ENCODE measurements at places on chromosomes 7 and 10.

GRCh38 chr10:112952282-112953173, 2.5 kb downstream of the TCF7L2 start:
- peak overlapping the region; percentile 88 for H3K27ac ChIP-seq
- H3K36me3 ChIP-seq, result no peaks in the 10 kb centered on the region
- H3K4me1 ChIP-seq, result peaks cover 28% of the 10 kb centered on the region
- H3K4me3 ChIP-seq, result peak overlapping the region; percentile 88

DNA sequence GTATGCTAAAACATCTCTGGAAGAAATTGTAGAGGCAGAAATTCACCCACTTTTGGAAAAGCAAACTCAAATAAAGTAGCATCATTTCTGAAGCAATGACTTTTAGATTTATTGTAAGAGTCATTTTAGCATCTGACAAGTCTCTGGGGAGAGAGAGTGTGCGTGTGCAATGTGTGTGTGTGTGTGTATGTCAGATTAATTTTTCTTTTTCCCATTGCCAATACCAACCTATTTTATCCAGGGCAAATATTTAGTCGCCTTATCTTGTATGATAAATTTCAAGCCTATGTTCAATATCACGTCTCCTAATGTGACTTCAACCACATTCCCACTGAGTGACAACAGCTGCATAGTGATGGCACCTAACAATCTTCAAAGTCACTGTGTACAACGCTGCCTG, 101.7 kb downstream of the NEBL start:
- no peaks in the 10 kb centered on the region for H3K4me1 ChIP-seq
- no peak for DNase-seq
- H3K27me3 ChIP-seq, result no peaks in the 10 kb centered on the region
- H3K4me3 ChIP-seq, result no peak overlapping the region
- no peaks in the 10 kb centered on the region for H3K36me3 ChIP-seq

- no peak for DNase-seq
- H3K4me3 ChIP-seq, result no peak overlapping the region
- no peaks in the 10 kb centered on the region for H3K36me3 ChIP-seq
These were observed 200.7 kb downstream of the RAMP3 start for GRCh38 chr7:45358287-45358686.

DNA sequence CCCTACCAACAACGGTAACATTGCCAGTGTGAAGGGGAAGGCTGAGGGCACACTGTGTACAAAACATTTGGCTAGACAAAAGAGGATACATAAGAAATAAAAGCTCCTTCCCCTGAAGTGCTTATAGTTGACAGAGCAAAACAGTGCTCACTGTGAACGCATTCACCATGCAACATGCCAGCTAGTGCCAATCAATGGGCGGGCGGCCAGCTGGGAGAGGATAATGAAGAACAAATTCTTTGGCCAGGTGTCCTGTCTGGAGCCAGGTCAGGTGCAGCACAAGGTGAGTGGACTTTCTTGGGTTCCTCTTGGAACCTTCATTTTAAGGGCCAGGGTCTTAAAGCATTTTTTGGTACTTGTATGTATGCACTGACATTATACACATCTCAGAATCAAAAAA, 106.1 kb downstream of the ICA1 start:
- no peaks in the 10 kb centered on the region for H3K4me1 ChIP-seq
- no peak overlapping the region for H3K4me3 ChIP-seq
- H3K36me3 ChIP-seq, result no peaks in the 10 kb centered on the region

DNA sequence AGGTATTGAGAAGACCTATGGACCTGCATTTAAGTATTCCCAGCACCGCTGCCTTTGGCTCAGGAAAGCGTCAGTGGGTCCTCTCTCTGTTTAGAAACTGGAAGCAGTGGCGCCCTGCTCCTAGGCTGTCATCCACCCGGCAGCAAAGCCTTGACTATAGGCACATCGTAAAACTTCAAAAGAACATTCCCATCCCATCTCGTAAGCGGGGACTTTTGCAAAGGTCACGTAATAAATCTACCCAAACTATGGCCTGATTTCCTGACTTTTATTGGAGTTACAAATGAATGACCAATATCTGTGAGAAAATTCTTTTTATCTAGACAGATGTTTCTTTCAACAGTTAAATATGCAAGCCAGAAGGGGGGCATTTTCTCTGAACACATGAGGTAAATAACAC, 115.8 kb upstream of the TCERG1L start:
- no peaks in the 10 kb centered on the region for H3K27me3 ChIP-seq
- H3K27ac ChIP-seq, result no peak overlapping the region
- no peak overlapping the region for H3K4me3 ChIP-seq
- no peaks in the 10 kb centered on the region for H3K36me3 ChIP-seq
- DNase-seq, result no peak

DNA sequence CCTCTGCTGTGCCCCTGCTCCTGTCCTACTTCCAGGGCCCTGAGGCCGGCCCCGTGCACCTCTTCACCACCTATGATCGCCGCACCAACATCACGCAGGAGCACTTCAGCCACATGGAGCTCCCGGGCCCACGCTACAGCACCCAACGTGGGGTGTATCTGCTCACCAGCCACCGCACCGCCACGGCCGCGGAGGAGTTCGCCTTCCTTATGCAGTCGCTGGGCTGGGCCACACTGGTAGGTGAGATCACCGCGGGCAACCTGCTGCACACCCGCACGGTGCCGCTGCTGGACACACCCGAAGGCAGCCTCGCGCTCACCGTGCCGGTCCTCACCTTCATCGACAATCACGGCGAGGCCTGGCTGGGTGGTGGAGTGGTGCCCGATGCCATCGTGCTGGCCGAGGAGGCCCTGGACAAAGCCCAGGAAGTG, 1.8 kb downstream of the RBP3 start:
- H3K4me3 ChIP-seq, result no peak overlapping the region
- H3K27me3 ChIP-seq, result no peaks in the 10 kb centered on the region
- no peaks in the 10 kb centered on the region for H3K4me1 ChIP-seq
- no peak overlapping the region for H3K27ac ChIP-seq
- no peaks in the 10 kb centered on the region for H3K36me3 ChIP-seq
- no peak for DNase-seq

GRCh38 chr10:49539320-49539885, 482 bp upstream of the ERCC6 start:
- no peaks in the 10 kb centered on the region for H3K36me3 ChIP-seq
- DNase-seq, result no peak

DNA sequence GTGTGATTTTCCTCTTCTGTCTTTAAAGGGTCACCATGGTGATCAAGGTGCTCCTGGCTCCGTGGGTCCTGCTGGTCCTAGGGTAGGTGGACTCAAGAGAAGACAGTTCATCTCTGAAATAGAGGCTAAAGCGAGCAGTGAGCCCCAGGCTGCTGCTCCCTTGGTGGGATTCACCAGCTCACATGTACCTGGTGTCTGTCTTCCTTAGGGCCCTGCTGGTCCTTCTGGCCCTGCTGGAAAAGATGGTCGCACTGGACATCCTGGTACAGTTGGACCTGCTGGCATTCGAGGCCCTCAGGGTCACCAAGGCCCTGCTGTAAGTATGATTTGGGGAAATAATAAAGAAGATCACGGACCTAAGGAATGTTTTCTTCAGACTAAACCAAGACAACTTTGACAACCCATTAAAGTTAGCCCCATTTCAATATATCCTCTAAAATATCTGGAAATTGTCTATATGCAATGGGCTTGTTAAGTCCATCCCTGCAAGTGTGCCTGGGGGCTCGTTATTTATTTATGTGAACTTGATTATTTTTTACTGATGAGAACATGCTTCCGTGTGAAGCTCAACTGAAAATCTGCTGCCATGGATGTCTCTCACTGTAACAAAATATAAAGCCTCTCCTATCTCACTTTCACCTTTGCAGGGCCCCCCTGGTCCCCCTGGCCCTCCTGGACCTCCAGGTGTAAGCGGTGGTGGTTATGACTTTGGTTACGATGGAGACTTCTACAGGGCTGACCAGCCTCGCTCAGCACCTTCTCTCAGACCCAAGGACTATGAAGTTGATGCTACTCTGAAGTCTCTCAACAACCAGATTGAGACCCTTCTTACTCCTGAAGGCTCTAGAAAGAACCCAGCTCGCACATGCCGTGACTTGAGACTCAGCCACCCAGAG, 32.5 kb downstream of the COL1A2 start:
- H3K4me1 ChIP-seq, result no peaks in the 10 kb centered on the region
- H3K36me3 ChIP-seq, result peaks cover 66% of the 10 kb centered on the region
- H3K27me3 ChIP-seq, result no peaks in the 10 kb centered on the region

- DNase-seq, result no peak
- H3K4me1 ChIP-seq, result peaks cover 10% of the 10 kb centered on the region
- H3K36me3 ChIP-seq, result peaks cover 4% of the 10 kb centered on the region
- peak overlapping the region; percentile 37 for H3K4me3 ChIP-seq
- H3K27me3 ChIP-seq, result no peaks in the 10 kb centered on the region
These were observed 70.3 kb upstream of the MXI1 start for GRCh38 chr10:110137142-110137545.

DNA sequence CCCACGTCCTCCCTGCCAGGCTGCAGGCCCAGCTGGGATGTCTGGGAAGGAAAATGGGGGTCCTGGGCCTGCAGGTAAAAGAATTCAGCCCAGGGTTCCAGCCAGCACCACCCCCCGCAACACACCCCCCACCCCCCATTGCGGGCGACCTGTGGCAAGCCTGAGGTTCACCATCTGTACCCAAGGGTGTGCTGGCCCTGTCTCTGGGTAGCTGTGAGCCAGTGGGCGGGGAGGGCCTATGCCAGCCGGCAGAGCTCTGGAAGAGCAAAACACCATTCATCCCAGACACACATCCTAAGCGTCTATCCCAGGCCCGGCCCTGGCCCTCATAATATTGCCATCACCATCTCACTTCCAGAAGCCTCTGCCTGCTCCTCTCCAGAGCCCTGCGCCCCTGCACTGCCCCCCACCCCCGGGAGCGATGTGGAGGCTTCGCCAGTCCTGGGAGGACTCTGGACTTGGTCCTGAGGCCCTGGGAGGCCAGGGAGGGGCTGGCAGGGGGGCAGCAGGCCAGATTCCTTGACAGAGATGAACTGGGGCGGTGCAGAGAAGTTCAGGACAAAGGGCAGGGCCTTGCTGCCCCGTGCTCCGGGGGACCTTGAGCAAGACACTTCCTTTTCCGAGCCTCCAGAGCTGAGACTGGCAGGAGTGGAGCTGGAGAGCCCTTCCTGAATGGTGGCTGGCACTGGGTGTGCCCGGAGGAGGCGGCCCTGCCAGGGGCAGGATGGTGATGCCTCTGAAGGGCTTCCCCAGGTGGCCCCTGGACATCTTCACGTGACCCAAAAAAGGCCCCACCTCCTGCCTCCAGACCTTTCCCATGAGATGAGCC, 8.7 kb upstream of the TTYH3 start:
- DNase-seq, result no peak
- peaks cover 6% of the 10 kb centered on the region for H3K4me1 ChIP-seq
- H3K27me3 ChIP-seq, result no peaks in the 10 kb centered on the region
- no peaks in the 10 kb centered on the region for H3K36me3 ChIP-seq

- no peak overlapping the region for H3K4me3 ChIP-seq
- peaks cover 9% of the 10 kb centered on the region for H3K4me1 ChIP-seq
- H3K27me3 ChIP-seq, result no peaks in the 10 kb centered on the region
- no peak for DNase-seq
These were observed 4.1 kb upstream of the BMPR1A start for GRCh38 chr10:86752311-86752710.

DNA sequence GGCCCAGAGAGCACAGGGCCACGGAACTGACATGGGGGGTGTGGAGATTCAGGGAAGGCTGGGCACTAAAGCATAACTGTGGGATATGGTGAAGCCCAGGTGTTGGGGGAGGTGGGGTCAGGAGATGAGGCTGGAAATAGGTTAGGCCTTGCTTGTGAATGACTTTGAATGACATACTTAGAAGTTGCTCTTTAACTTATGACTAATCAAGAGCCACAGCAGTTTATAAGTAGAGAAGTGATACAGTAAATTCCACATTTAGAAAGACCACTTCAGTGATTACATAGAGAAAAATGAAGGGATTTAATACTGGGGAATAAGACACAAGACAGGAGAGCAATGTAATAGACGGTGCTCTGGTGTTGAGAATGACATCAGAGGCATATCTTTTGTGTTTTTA, 120.8 kb upstream of the SEC61G start:
- H3K36me3 ChIP-seq, result no peaks in the 10 kb centered on the region
- no peaks in the 10 kb centered on the region for H3K27me3 ChIP-seq
- no peak overlapping the region for H3K27ac ChIP-seq
- H3K4me1 ChIP-seq, result no peaks in the 10 kb centered on the region
- no peak for DNase-seq

- no peak overlapping the region for H3K27ac ChIP-seq
- no peaks in the 10 kb centered on the region for H3K27me3 ChIP-seq
- no peak overlapping the region for H3K4me3 ChIP-seq
- H3K4me1 ChIP-seq, result peaks cover 9% of the 10 kb centered on the region
These were observed 61.4 kb downstream of the SHOC2 start for GRCh38 chr10:110980807-110981206.

GRCh38 chr10:46223064-46223480, 63.7 kb upstream of the ANTXRL start:
- no peak for DNase-seq
- no peaks in the 10 kb centered on the region for H3K36me3 ChIP-seq
- no peak overlapping the region for H3K4me3 ChIP-seq
- no peaks in the 10 kb centered on the region for H3K4me1 ChIP-seq
- no peak overlapping the region for H3K27ac ChIP-seq
- H3K27me3 ChIP-seq, result no peaks in the 10 kb centered on the region

- H3K27me3 ChIP-seq, result peaks cover 12% of the 10 kb centered on the region
- H3K4me3 ChIP-seq, result peak overlapping the region; percentile 56
- no peaks in the 10 kb centered on the region for H3K36me3 ChIP-seq
- peaks cover 24% of the 10 kb centered on the region for H3K4me1 ChIP-seq
- H3K27ac ChIP-seq, result peak overlapping the region; percentile 19
- DNase-seq, result no peak
These were observed 5.2 kb downstream of the EBF3 start for GRCh38 chr10:129958629-129959543.

GRCh38 chr7:134513169-134513752, 14.1 kb upstream of the AKR1B10 start:
- no peak overlapping the region for H3K27ac ChIP-seq
- H3K4me1 ChIP-seq, result peaks cover 17% of the 10 kb centered on the region
- no peak overlapping the region for H3K4me3 ChIP-seq
- no peaks in the 10 kb centered on the region for H3K36me3 ChIP-seq

GRCh38 chr7:106484562-106484961, 176.4 kb downstream of the CCDC71L start:
- H3K27me3 ChIP-seq, result no peaks in the 10 kb centered on the region
- H3K4me1 ChIP-seq, result peaks cover 17% of the 10 kb centered on the region
- no peak for DNase-seq
- H3K4me3 ChIP-seq, result no peak overlapping the region
- peak overlapping the region; percentile 49 for H3K27ac ChIP-seq

DNA sequence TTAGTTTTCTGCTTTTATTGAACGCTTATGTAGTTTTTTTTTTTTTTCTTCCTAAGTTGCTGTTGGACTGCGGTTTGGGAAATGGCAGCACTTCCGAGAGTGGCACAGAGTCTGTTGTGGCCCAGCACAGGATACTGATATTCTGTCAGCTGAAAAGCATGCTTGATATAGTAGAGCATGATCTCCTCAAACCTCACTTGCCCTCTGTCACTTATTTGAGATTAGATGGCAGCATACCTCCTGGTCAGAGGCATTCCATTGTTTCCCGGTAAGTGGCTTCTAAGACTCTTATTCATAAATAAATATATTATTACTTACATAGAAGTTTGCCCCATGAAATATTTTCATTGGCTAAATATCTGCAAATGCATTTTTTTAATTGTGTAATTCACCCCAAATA, 101.1 kb downstream of the BTAF1 start:
- H3K27me3 ChIP-seq, result no peaks in the 10 kb centered on the region
- H3K4me3 ChIP-seq, result no peak overlapping the region
- no peaks in the 10 kb centered on the region for H3K4me1 ChIP-seq
- no peak for DNase-seq

Data from thoracic aorta (tissue), 2 donors.